GM04503 (cell line): ENCODE measurements at places on chromosomes 3 and 15.

- DNase-seq = no peak
Measured at GRCh38 chr3:41502023-41502422, 302.7 kb downstream of the CTNNB1 start.

GRCh38 chr3:65291448-65292125 lies 603.8 kb upstream of the ADAMTS9 start:
- no peak for DNase-seq

DNA sequence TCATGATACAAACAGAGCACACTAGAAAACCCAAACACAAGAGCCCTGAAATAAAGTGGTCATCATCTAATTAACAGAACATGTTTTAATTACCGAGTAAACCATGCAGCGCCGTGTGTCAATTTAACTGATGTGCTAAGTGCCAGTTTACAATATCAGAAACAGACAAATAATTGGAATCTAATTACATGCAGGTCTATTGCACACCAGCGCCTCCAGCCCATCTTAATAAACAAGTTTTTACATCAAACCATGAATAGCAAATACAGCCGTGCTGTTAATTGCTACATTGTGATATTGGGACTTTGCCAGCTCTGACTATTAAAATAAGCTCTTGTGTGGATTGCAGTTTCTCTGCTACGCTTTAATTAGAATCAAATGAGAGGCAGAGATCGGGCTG lies 510.2 kb upstream of the MDFIC2 start:
- DNase-seq = no peak

DNA sequence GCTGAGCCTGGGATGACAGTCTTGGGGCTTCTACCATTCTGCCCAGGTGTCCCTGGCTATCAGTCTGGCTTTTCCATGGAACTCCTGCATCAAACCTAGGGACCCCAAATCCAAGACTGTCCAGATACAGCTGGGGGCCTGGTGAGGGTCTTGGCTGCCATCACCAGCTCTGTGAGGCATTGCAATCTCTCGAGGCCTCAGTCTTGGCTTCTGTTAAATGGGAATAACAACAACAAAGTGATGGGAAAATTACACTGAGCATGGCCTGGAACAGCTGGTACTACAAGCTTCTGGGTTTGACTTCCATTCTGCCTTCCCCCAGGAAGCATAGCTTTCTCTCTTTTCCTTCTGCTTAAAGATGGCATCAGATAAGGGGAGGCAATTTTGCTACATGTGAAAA lies 50.0 kb upstream of the LCTL start:
- no peak for DNase-seq

DNA sequence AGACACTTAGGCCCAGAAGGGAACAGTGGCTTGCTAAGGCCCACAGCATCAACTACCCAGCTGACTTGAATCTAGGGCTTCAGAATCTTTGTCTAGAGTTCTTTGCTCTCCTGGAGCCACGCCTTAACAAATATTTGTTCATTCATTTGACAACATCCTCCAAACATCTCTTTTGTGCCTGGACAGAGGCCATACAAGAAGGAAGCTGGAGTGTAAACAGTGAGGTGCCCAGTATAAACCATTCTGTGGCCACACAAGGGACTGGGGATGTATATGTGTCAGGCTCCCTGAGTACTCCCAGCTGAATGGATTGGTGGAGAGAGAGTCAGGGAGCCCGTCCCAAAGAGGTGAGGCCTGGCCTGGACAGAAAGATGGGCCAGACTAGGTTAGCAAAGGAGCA lies 3.4 kb downstream of the CIB2 start:
- DNase-seq = no peak

GRCh38 chr15:97141360-97141759 lies 810.9 kb downstream of the NR2F2 start:
- no peak for DNase-seq

DNA sequence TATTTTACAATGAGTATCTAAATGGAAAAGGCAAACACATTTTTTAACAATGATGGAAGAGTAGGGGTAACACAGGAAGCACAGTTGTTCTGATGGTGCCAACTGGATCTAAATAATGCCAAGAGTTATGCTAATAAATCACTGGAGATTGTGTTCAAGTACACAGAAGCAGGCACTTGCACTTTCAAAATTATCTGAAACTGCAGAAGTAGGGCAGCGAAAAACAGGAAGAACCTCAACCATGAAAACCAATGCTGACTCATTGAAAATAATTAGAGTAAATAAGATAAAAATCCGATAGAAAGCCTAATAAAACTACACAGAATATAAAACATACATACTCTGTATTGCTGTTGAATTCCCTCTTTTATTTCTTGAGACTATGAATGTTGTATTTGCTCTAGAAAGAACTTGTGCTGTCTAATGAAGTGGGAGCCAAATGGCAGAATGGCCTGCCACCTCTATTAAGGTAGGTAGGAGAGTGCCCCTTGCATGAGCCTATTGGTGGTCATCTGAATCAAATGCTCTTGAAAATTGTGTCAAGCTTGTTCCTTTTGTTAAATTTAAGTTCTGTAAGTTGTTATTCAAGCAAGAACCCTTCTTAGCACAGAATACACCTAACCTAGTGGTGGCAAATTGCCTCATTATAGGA lies 93.7 kb downstream of the ABI3BP start:
- no peak for DNase-seq

- DNase-seq = peak; percentile 44
Measured at GRCh38 chr3:74445541-74445940, 168.9 kb downstream of the CNTN3 start.

GRCh38 chr3:146969356-146969755 lies 364.2 kb upstream of the PLSCR5 start:
- peak; percentile 55 for DNase-seq

DNA sequence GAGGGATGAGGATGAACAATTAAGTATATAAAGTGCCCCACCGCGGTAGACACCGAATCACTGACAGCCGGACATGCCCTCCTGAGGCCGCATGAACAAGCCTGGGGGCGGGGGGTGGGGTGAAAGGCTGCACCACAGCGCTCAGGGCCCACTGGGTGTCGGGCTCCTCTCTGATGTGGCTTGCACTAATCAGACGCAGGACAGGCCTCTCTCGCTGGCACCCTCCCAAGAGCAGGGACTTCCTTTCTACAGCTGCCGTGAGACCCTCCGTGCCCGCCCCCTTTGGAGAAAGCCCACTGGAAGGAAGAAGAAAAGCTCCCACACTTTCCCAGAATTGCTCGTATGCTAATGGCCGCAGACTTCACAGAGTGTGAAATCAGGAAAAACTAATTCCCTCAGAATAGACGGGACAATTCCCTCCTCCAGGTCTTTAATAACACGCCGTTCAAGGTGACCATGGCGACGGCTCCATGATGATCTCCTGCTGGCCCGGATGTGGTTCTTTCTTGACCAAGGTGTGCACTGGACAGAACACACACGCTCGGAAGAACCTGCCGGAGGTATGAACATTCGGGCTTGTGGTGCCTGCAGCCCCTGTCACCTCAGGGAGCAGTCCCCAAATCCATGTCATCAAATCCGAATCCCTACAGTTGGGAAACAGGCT lies 32.0 kb downstream of the IQSEC1 start:
- DNase-seq = no peak

DNA sequence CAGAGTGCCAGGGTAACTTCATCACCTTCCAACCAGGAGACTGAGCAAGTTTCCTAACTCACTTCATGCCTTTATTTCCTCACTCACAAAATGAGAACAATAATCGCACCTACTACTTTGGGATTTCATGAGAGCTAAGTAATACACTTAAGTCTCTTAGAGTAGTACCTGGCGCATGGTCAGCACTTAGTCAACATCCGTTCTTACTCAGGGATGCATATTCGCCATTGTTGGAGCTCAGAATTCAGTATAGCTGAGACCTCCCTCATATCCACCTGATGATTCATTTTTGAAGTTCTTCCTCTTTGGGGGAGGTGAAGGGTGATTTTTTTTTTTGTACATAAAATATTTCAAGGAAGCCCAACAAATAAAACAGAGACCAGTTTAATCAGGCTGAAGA lies 188.2 kb downstream of the AGBL1 start:
- DNase-seq = no peak

DNA sequence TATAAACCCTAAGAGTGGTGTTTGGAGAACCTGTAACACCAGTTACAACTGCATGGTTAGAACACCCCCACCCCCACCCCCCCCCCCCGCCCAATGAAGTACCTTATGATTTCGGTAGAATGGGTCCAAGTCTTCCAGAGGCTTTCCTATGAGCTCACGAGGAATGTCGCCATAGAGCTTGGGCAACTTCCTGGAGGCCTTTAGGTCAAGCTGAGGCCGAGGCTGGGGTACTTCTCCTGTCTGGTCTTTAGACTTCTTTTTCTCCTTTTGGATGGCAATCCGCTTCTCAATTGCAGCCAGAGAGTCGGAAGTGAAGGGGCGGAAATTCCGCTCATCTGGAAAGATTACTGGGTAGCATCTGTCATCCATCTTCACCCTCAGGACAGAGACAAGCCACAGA lies 101.8 kb downstream of the SCN11A start:
- DNase-seq = no peak

DNA sequence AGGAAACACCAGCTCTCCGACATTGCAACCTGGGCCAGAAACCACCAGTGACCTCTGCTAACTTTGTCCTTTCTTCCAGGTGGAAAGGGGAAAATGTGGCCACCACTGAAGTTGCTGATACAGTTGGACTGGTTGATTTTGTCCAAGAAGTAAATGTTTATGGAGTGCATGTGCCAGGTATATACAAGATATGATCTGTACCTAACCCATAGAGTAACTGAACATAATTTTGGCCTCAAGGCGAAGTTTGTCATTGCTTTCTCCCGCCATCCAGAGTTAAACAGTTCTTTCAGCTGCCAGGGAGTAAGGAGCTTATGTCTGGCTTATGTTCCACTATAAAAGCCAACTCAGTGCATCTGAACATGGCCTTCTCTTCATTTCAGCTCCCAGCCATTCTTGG lies 36.7 kb downstream of the HDC start:
- DNase-seq = no peak

DNA sequence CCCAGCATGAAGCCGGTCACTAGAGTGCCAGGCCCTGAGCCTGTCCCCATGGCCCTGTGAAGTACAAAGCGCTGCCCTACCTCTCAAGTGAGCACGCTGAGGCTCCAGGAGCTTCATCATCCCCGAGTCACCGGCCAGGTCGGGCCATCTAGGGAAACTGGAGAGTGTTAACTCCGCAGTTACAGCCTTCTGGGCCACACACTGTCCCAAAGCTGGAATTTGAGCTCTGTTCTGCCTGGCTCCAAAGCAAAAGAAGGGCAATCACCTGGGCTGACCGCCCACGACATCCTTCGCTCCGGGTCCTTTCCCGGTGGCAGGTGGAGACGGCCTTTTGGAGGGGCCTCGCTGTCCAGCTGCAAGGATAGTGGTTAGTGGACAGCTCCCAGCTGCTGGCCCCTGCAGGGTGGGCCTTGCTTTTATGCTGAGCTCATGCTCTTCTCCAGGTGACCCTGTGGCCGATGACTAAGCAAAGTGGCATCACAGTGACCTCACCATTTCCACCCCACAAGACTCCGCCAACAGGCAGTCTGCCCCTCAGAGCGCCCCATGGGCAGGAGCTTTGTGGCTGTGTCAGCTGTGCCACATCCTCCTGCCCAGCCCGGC lies 3.5 kb upstream of the MUC4 start:
- no peak for DNase-seq

DNA sequence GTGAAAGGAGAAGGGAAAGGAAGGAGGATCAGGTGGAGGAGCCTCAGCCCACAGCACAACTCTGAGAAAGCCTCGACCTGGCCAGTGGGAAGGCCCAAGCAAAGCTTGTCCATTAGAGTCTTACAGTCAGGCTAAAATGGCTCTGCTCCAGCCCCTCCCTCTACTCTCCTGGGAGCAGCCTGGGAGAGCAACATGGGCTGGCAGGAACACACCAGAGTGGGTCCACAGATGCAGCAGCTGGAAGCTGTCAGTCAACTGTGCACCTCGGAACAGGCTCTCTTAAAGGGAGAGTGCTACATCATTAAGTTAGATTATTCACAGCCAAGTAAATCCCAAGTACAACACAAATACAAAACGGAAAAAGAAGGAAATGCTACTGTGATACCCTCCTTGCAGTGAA lies 98.0 kb upstream of the LIMD1 start:
- DNase-seq = no peak

DNA sequence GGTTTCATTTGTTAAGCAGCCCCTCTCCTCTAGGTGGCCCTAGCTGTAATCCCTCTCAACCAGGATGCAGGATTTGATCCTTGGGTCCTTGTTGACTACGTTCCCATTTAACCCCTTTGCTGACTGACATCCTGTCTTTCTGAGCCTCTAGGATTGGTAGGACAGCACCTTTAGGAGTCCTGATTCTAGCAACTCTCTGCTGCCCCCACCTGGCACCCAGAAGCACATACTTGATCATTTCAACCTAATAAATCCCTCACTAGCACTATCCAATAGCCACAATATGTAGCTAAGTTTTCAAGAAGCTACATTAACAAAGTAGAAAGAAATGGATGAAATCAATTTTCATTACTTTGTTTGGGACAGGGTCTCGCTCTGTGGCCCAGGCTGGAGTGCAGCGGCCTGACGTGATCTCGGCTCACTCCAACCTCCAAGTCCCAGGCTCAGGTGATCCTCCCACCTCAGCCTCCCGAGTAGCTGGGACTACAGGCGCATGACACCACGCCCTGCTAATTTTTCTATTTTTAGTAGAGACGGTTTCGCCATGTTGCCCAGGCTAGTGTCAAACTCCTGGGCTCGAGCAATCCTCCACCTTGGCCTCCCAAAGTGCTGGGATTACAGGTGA lies 28.3 kb downstream of the RSL24D1 start:
- peak; percentile 4 for DNase-seq

- no peak for DNase-seq
Measured at GRCh38 chr3:135272026-135272669, 477.1 kb downstream of the EPHB1 start.

- DNase-seq = no peak
Measured at GRCh38 chr15:68220489-68220888, 9.0 kb downstream of the CLN6 start.

DNA sequence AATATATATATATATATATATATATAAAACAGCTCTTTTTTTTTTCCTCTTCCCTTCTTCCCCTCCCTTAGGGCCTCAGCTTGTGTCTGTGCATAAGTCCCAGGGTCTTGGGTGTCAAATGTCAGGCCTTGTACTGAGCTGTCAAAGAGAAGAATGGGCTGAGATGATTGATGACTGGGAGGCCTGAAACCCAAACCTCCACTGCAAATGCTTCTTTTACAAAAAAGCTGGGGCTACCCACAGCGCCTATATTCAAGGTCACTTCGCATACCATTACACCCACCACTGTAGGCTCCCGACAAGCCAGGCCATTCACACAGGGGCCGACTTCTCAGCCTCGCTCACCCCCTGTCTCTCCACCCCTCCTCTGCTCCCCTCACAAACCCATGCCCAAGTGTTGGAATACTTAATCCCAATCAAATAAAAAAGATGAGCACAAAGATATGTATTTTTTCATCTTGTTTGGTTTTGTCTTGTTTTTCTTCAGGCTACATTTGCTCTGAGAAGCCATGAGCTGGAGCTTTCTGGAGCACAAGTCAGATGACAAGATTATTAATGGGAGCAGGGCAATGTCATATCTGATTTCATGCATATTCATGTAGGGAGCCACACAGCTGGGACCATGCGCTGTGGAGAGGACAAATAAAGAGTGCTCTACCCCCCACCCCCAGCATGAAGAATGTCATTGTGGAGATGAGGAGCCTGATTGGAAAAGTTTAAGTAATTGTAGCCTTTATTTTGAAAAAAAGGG lies 614.4 kb upstream of the NR2F2 start:
- no peak for DNase-seq

GRCh38 chr3:56355570-56356185 lies 112.6 kb downstream of the ERC2 start:
- no peak for DNase-seq

- no peak for DNase-seq
Measured at GRCh38 chr3:127614928-127615589, 13.9 kb upstream of the PODXL2 start.

GRCh38 chr3:150384296-150385212 lies 23.5 kb upstream of the TSC22D2 start:
- DNase-seq = no peak
